ENCODE measurements at places on chromosomes 3 and 15.

GRCh38 chr3:129560911-129561594 is 18.1 kb downstream of the H1-8 start:
- DNase-seq: no peak

GRCh38 chr3:83034806-83035703 is 1273.6 kb upstream of the GBE1 start:
- no peak for DNase-seq

GRCh38 chr15:85595804-85596536 is 198.8 kb downstream of the KLHL25 start:
- DNase-seq: no peak

DNA sequence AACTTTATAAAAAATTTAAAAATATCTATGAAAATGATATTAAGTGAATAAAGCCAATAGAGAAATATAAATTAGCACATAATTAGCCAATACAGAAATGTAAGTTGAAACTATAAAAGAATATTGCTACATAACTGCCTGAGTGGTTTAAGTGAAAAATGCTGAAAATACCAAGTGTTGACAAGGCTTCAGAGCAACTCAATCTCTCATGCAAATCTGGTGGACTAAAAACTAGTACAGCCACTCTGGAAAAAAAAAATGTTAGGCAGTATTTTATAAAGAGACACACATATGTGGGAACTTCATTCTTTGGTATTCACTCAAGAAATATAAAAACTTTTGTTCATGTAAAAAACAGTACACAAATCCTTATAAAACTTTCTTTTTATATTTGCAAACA is 833.7 kb upstream of the ROBO1 start:
- no peak for DNase-seq

GRCh38 chr3:154034797-154035330 is 86.3 kb upstream of the ARHGEF26 start:
- no peak for DNase-seq

DNA sequence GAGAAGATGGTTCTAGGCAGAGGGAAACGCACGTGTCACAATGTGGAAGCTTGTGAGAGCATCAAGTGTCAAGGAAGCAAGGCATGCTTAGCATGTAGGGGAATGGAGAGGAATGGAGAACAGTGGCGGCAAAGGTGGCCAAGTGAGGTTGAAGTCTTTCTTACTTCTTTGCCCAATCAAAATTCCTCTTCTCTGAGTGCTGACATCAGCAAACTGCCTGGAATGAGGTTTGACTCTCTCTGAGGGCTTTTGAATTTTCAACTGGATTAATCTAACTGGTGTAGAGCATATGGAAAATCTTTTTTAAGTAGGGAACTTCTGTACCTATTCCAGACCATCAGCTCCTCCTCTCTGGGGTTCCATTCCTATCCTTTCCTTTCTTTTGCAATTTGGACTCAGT is 61.9 kb upstream of the BNC1 start:
- no peak for DNase-seq

- no peak for DNase-seq
Observed at GRCh38 chr15:68340726-68341671, 63.5 kb downstream of the FEM1B start.

GRCh38 chr15:75112278-75112847 is 89.0 kb downstream of the PPCDC start:
- DNase-seq: no peak

GRCh38 chr15:59812889-59813288 is 123.8 kb upstream of the BNIP2 start:
- no peak for DNase-seq

DNA sequence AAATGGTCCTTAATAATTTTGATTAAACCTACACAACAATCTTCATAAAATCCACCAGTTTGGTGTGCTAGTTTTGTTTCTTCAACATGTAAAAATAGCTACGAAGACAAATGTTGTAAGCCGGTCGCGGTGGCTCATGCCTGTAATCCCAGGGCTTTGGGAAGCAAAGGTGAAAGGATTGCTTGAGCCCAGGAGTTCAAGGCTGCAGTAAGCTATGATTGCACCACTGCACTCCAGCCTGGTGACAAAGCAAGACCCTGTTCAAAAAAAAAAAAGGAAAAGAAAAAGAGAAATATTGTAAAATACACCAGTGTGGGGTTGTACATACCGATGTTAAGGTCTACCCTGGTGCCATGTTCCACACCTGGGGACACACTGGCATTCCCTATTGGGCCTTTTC is 75.1 kb downstream of the LDHAL6B start:
- DNase-seq: no peak

GRCh38 chr3:147356909-147357900 is 49.1 kb downstream of the ZIC4 start:
- no peak for DNase-seq

DNA sequence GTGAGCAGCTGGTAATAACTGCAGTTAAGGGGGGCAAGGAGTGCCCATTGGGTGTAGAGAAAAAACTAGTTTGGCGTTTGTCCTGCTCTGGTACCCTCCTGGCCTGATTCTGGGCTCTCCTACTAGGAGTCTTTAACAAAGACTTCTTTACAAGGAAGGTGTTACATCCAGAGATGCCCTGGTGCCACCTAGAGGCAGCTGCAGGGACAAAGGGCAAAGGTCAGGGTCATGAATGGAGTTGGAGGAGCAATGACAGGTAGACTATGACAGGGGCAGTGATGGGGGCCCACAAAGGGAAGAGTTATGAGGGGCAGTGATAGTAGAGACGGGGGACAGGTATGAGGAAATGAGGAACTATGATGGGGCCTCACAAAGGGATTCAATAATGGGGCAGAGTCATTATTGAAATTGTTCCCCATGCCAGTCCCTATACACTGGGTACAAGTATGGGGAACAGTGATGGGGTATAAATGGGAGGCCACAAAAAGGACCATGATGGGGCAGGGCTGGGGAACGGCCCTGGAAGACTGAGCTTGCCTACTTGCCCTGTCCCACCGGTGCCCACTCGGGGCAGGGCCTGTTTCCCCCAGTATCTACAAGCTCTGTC is 7.9 kb downstream of the CCDC71 start:
- DNase-seq: no peak

GRCh38 chr15:25397100-25397499 is 41.7 kb downstream of the UBE3A start:
- no peak for DNase-seq

DNA sequence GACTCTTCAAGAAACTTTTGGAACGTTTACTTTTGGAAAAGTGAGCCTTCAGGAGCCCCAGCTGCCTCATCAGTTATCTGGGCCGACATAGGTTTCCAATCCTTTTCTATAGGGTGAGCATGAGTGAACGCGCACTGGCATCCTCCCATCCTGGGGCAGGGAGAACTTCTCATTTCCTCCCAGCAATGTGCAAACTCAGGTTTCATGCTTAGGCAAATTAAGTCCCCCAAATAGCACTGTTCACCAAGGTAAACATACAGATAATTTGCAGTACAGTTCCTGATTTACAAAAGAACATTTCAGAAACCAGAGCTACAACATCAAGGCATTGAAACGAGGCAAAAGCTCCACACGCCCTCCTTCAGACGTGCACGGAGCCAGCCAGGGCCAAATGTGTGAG is 333.5 kb upstream of the NR2E3 start:
- DNase-seq: no peak

DNA sequence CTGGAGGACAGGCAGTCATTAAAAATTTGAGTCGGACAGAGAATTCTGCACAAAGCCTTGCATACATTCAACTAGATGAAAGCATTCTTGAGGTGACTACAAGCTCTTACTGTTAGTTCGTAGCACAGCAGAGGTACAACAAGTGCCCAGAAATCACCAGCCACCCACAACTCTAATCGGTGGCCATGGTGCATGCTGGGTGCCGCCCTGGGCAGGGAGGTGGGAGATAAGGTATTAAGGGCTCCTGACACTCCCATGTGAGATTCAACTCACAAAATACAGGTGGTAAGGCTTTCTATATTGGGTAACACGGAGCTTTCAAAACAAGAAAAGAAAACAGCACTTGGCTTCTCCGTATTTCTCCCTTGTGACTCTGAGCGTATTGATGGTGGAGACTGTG is 66.0 kb downstream of the MEIS2 start:
- no peak for DNase-seq

DNA sequence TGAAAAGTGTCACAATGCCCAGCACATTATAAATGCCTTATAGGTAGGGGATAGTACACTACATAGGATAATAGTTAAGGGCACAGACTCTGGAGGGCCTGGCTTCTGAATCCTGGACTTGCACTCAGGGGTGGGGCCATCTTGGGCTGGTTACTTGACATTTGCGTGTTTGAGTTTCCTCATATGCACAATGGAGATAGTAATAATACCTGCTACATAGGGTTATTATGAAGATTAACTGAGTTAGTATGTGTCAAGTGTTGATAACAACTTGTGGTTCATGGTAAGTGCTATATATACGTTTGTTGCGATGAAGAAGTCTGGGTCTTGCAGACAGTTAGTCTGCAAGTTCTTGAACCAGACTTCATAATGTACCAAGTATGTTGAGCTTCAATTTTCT is 37.0 kb downstream of the MITF start:
- no peak for DNase-seq

DNA sequence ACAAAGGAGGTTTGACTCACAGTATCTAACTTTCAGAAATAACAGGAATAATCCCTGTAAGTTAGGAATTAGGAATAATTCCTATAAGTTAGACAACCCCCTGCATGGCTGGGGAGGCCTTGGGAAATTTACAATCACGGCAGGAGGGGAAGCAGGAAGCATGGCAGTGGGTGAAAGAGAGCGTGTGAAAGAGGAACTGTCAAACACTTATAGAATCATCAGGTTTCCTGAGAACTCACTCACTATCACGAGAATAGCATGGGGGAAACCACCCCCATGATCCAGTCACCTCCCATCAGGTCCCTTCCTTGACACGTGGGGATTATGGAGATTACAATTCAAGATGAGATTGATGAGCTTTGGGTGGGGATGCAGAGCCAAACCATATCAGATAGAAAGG is 385.5 kb downstream of the IL20RB start:
- DNase-seq: no peak

DNA sequence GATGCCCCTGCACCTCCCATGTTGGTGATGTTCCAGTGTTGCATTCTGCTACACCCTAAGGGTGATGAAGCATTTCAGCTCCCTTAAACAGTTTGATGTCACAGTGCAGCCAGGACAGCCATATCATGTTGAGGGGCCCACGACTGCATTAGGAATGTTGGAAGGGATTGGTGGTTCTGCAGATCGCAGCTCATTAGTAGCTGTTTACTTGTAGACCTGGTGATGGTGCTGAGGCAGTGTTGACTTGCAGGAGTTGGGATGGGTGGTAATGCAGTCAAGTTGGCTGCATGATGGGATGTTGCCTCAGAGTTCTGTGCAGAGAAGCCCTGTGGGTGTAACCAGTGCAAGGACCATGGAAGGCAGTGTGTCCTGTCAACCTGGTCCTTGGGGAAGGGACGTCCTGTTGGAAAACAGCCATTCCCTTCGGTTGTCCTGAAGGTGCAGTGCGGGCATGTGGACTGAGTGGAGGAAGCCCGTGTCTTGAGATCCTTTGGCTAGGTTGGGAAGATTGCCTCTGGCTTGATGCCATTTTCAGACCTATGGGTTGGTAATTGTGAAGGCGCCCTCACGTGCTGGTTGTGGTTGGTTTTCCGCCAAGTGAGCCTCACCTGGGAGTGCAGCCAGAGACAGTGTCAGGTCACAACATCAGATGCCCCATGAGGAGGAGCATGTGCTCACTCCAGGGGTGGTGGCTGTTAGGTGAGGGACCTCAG is 100.7 kb downstream of the SNRPN start:
- DNase-seq: no peak

- DNase-seq: no peak
Observed at GRCh38 chr3:12722226-12722625, 36.8 kb downstream of the TMEM40 start.

DNA sequence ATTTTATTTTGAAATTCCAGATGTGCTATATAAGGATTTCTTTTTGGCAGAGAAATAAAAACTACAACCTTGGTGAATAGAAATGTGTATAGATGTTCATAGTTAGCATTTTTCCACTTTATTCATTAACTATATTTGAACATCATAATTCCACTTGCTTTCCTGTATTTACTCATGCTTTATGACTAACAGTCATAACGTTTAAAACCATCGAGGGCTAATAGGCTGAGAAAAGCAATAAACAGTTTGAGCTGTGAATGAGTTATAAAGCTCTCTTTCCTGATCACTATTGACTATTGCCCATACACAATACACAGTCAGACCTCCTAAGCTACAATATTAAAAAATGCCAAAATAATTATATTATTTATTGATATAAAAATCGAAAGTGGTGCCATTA is 502.1 kb upstream of the RASGRP1 start:
- DNase-seq: no peak

DNA sequence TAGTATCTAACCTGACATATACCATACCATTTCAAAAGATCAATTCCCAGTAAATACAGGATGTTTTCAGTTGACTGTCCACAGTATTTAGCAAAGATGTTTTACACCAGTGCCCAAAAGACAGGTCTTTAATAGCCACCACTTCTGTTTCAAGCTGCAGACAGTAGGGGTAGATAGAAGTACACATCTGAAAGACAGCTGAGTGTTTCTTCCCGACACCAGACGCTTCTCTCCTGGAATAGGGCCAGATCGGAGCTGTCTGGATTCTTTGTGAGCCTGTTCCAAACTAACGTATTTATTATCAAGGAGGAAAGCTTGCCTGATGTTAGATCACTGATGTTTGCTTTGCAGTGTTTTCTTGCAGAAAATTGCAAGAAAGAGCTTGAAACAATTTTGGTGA is 136.1 kb upstream of the RBMS3 start:
- DNase-seq: no peak

DNA sequence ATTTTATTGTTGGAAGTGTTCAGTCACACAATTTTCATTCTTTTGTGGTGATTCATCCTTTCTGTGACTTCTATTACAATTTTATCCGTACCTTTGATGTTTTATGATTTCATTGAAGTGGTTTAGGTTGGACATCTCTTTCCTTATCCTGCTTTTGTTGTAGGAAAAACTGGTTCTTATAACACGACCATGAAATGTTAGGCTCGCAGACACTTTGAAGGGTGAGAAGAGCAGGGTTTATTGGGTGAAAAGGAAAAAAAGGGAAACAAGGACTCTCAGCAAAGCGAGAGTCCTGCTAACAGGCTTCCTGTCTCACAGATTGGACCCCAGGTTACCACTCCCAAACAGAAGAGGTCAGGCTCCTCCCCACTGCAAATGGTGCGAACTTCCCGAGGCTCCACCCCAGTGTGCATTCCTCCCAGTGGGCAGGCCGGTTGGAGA is 257.4 kb downstream of the STXBP5L start:
- no peak for DNase-seq

GRCh38 chr15:92921215-92922131 is 21.3 kb downstream of the CHD2 start:
- no peak for DNase-seq

DNA sequence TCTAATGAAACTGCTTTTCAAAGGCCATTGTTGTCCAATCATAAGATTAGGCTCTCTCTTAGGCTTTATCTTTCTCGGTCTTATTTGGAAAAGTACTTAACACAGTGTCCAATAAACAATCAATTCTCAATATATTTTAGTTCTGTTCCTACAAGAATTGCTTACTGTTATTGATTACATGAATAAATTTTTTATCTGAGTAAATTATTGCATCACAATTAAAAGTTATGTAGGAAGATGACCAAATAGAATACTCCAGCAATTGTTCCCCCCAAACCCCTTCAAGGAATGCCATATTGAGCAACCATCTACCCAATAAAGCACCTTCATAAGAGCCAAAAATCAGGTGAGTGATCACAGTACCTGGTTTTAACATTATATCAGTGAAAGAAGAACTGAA is 55.0 kb upstream of the RFX7 start:
- no peak for DNase-seq
